ENCODE measurements at places on chromosomes 7 and 10.

DNA sequence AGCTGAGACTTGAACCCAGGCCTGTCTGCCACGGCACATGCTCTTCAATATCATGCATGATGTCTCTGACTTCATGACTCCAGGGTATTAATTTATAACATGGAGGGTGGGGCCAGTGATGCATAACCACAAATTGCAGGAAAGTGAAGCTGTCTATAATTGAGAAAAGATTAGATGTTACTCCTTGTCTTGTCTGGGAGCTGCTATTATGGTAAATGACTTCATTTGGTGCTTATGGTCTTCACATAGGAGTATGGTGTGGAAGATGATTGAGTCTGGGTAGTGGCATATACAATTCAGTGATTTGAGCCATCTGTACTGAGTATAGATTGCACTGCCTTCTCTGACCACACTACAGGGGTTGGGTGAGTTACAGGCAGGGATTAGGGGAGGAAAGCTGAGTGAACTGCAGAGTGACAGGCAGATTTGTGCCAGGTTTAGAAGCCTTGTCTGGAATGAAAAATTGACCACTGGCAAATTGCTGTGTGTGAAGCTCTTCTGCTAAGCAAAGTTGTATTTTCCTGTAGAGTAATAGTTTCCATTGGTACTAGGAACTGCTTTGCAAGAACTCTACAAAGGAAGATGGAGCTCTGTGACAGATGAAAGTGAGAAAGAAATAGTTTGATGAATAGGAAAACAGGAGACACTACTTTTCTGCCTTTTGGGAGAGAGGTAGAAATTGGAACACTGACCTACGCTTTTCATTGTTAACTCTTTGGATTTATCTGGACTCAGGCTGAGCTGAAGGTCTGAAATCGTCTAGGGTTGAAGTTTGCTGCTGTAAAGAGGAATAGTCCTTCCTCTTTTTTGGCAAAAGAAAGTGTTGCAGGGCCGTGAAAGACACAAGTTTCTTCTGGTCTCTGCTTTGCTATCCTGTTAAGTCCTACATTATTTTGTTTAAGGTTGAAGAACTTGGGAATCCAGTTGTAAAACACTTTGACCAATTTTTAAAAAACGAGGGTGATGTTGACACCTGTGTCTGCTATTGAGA lies 2.7 kb downstream of the SND1 start:
- DNase-seq, result no peak

DNA sequence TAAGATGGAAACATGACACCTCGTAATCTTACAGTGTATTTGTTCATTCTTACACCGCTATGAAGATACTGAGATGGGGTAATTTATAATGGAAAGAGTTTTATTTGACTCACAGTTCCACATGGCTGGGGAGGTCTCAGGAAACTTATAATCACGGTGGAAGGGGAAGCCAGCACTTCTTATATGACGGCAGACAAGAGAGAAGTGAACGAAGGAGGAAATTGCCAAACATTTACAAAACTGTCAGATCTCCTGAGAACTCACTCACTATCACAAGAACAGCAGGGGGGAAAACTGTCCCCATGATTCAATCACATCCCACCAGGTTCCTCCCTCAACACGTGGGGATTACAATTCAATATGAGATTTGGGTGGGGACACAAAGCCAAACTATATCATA lies 282.3 kb downstream of the HGF start:
- DNase-seq, result no peak

GRCh38 chr10:32923849-32924248 lies 34.2 kb downstream of the ITGB1 start:
- no peak for DNase-seq

- no peak for DNase-seq
Measured at GRCh38 chr7:72325561-72325960, 86.6 kb downstream of the CALN1 start.

- no peak for DNase-seq
Measured at GRCh38 chr10:100743626-100744135, 1.7 kb upstream of the PAX2 start.

- no peak for DNase-seq
Measured at GRCh38 chr7:151792636-151793035, 84.3 kb downstream of the PRKAG2 start.

DNA sequence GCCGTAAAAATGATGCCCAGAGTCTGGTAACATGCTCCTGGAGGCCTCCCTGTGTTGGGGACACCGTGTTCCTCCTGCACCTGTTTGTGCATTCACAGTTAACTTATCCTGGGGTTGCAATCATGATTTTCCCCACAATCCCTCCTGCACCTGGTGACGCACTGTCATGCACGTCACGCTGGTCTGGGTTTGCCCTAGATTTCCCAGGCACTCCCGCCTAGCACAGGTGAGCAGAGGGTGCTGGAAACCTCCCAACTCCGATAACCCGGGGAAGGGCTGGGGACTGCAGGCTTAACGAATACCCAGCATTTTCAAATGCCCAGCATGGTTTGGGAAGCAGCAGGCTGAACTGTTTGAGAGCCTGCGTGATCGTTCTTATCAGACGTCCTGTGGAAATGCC lies 427.1 kb downstream of the TCERG1L start:
- DNase-seq, result no peak

DNA sequence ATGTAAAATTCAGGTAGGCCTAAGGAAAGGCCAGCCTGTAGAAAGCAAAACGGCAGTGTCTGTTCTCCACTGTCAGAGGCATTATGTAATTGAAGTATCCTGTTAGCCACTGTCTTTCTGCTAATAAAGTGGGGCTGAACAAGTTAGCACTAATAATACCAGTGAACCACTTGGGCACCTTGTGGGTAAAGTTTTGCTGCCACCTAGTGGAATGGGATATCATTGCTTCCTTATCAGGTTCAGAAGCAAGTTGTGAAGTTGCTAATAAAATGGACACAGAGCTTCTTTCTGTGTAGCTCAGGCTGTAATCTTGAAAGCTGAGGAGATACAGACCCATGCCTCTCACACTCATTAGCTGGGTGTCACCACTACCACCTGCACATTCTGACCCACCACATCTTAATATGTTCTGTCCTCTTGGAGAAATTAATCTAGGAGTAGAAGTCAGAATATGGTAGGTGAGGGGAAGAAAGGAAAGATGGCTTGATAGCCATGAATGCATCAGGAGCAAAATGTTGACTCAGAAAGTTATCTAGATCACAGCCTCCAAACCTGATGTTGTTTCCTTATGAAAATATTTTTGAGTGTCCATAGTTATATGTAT lies 175.1 kb downstream of the SEPTIN7 start:
- DNase-seq, result no peak

DNA sequence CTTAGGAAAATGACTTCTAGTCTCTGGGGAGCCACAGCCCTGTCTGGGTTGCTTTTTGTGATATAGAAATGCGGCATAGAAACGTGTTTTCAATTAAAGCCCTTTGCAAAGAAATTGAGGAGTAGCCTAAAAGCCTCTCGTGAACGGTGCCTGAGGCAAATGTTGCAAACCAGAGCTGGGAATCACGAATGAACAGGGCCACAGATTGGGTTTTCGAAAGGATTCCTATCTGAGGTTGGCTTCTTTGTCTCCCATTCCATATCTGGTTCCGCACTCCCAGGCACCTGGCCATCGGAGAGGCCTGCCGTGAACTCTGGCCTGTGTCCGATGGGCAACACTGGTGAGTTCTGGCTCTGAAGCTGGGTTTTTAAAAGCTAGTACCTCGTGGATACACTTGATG lies 221.6 kb downstream of the TCF7L2 start:
- no peak for DNase-seq

GRCh38 chr7:39613577-39613976 lies 9.8 kb upstream of the RALA start:
- DNase-seq, result no peak

DNA sequence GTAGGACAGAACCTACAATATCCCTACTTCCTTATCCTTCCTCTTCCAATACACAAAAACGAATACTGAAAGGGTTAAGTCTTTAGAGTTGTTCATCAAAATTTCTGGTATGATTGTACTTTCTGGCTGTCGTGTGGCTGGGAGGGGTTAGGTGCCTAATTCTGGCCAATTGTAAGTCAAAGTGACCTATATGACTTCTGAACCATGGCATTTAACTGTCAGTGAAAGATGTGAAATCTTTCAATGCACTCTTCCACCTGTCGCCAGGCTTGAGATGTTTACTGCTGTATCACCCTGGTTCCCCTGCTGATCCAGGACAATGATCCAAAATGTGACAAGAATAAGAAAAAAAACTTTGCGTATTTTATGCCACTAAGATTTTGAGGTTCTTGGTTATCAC lies 20.8 kb downstream of the EPC1 start:
- no peak for DNase-seq

- no peak for DNase-seq
Measured at GRCh38 chr7:66700633-66701131, 39.9 kb upstream of the RABGEF1 start.

DNA sequence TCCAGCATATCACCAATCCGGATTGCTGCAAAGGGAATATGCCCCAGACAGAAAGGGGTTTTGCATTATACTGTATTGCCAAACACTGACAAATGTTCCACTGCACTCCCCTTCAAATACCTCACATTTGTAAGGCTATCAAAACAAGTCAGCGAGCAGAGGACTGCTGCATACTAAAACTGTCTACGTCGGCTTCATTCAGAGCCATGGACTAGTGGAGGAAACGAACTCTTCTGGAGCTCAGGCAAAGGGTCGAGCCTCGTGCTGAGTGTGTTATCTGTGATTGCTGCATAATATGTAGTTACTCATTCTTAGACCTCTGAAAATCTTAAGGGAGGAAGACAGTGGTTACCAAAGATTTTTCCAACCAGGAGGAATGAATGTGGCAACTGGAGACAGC lies 200.2 kb downstream of the DYNC1I1 start:
- no peak for DNase-seq

- DNase-seq, result no peak
Measured at GRCh38 chr10:15681076-15681475, 38.6 kb downstream of the ITGA8 start.

DNA sequence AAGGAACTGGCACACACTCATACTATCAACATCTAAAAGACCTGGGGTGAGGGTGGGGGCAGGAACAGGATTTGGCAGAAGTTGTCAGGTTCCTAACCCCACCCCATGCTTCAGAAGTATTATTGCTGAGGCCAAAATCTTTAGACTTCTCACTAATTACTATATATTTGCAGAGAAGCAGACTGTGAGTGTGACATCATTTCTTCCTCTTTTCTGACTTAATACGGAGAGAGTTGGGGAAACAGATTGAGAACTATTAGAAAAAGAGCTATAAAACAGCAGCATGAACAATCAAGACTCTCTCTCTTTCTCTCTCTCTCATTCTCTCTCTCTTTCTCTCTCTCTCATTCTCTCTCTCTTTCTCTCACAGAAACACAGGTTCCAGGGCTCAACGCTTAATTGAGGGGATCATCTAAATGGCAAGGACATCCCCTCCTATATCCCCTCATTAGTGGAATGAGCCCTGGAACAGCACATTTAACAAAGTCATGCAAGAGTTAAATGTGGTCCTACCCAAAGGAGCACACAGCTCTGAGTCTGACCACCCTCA lies 94.8 kb downstream of the KCNMA1 start:
- DNase-seq, result no peak

GRCh38 chr10:30357806-30358205 lies 8.7 kb upstream of the MTPAP start:
- DNase-seq, result no peak

- no peak for DNase-seq
Measured at GRCh38 chr7:57867884-57868701, 418.1 kb downstream of the ZNF716 start.

DNA sequence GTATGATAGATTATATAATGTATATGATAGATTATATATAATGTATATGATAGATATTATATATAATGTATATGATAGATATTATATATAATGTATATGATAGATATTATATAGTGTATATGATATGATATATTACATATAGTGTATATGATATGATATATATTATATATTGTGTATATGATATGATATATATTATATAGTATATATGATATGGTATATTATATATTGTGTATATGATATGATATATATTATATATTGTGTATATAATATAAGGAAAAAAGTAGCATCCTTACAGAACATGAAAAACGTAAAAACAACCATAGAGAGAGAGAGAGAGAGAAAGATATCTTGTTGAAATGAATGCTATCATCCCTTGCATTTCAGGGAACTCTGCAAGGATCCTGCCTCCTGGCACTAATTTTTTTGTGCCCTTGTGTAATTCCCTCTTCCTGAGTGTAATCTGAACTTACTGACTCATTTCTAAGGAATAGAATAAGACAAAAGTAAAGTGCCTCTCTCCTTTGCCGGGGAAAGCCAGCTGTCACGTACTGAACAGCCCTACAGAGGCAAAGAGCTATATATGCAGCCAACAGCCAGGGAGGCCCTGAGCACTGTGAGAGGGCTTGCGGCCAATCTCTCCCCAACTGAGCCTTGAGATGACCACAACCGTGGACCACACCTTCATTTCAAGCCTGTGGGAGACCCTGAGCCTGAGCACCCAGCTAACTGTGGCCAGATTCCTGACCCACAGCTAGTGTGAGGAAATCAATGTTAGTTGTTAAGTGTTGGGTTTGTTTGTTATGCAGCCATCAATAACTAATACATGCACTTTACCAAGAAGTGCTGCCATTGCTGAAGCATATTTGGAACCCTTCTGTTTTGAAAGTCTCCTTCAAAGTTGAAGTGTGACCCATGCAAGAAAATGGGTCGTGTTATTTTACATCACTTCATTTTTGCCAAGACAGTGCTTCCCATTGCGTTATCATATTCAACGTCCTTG lies 61.1 kb upstream of the EZH2 start:
- no peak for DNase-seq

GRCh38 chr10:17233286-17233991 lies 5.4 kb downstream of the VIM start:
- no peak for DNase-seq

DNA sequence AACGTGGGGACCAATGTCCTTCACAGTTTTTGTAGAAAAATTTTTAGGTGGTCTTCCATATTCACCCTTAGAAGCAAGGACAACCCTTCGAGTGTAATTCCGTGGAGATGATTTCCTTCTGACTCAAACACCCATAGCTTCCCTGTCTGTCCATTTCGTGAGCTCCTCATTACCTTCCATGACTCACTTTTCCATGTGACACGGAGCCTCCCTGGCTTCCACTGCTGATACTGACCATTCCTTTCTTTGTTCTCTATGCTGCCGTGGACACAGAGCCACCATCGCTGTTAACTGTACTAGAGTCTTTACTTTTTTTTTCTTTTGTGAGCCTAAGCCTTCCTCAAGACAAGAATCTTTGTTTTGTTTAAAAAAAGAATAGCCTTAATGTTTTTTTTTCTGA lies 12.5 kb upstream of the ARMS2 start:
- DNase-seq, result no peak

GRCh38 chr7:132419542-132419941 lies 156.7 kb downstream of the PLXNA4 start:
- DNase-seq, result no peak
